ENCODE measurements at places on chromosomes 6 and 20.

- no peak for DNase-seq
These were observed 19.2 kb downstream of the NCOA6 start for GRCh38 chr20:34806255-34806654.

DNA sequence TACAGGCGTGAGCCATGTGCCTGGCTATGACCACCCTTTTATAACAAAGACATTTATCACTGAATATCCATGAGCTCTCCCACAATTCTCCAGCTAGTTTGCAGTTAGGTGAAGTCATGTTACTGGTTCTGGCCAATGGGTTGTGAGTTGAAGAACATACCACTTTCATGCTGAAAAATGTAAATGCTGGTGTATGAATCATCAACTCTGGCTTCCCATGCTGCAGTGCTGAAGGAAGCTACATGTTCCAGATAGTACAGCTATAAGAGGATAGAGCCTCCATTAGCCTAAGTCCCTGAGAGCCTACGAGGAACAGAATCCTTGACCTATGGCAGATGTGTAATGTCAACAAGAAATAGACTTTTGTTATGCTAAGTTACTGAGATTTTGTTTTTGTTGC, 180.4 kb downstream of the BTBD9 start:
- no peak for DNase-seq

- DNase-seq: no peak
These were observed 68.8 kb upstream of the ARHGAP18 start for GRCh38 chr6:129778793-129779192.

DNA sequence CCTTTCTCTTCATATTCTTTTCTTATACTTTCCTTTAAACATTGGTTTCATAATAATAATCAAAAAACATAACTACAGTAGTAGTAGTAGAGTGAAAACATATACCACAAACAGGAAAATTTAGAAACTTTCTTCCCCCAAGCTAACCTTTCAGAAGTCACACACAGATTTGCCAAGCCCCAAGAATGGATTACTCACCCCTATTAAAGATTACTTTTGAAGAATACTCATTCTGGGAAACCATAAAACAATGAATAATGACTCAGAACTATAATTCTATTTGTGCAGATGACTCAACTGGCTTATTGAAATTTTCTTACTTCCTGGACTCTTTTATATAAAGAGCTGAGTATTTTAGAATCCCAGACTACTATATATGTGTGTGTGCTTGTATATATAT, 119.4 kb upstream of the GJE1 start:
- DNase-seq: no peak

- DNase-seq: no peak
These were observed 192.5 kb upstream of the ECI2 start for GRCh38 chr6:4327841-4328240.

DNA sequence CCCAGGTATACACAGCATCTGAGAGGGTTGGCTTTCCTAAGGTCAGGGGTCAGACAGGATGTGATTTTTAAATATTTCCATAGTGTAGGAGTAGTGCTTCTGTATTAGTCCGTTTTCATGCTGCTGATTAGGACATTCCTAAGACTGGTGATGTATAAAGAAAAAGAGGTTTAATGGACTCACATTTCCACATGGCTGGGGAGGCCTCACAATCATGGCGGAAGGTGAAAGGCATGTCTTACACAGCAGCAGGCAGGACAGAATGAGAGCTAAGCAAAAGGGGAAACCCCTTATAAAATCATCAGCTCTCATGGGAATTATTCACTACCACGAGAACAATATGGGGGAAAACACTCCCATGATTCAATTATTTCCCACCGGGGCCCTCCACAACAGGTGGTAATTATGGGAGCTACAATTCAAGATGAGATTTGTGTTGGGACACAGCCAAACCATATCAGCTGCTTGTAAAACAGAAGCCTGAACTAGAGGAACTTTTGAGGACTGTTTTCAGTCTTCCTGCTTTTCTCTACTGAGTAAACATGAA, 91.0 kb upstream of the MEI4 start:
- no peak for DNase-seq

DNA sequence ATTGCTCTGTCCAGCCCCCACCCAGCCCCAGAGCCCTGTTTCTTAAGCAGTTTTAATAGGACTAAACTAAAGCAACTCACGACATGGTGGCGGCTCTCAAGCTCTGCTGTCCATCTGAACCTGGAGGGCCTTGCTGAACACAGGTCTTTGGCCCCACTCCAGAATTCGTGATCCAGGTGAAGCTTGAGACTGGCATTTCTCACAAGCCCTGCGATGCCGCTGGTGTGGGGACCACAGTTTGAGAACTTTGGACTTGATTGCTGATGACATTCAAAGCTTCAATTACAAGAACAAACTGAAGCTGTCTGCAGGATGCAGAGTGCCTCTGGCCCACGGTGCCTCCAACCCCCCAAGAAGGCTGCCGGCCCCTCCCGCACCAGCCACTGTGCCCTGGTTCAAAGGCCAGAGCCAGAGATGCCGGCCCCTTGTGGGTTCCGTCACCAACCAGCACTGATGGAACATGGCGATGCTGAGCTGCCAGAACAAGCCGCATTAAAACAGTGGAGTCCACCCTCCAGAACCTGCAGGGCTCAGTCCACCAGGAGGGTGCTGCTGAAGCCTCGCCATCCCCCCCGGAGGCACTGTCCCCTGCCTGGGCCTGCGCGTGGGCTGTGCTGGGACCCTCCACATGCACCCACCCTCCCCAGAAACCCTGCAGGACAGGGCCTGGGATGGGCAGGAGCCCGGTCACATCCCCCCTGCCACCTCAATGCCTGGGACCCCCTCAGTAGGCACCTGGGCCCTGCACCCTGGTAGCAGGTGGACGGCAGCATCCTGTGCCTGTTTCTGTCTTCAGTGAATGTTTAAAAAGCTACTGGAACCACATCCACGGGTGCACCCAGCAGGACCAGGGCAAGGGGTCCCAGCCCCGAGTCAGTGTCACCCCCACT, 101.1 kb downstream of the PSMB1 start:
- DNase-seq: no peak
